COLO829 (cell line): ENCODE measurements at places on chromosomes 4 and X.

DNA sequence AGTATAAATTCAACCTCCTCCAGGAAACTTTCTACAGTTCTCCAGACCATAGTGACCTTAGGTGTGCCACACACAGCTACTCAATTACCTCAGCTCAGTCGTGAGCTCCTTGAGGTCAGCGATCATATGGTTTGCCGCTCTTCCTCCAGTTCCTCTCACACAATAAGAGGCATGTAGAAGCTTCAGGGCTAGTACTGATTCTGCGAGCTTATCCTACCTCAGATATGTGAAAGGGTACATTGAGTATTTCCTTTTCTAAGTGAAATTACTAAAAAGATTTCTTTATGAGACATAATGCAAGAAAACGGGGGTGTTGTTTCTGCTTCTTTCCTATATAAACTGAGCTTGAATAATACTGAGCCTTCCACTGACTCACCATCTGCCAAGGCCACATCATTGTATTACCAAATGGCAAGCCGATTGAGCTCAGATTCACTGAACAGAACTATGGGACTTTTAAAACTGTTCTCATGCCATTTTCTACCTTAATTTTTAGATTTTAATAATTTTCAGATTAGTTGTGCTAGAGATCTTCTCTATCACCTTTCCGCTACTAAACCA, 183.1 kb downstream of the HS6ST2 start:
- no peak for DNase-seq

DNA sequence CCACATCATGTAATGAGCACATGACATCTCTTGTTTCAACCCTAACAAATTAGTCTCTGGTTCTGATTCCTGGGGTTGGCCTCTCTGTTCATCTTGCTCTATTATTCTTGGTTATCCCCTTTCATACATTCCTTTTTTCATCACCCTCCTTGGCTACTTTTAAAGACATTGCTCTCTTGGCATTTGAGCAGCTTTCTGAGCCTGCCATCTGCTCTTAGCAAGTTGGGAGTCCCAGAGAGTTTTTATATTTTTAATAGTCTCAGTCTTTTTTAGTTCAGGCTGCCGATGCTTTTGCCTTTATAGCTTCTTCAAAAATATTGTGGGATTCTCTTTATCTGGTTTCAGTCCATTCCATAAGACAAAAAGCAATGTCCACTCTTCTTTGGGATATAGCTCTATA, 1270.9 kb downstream of the ADGRL3 start:
- no peak for DNase-seq

DNA sequence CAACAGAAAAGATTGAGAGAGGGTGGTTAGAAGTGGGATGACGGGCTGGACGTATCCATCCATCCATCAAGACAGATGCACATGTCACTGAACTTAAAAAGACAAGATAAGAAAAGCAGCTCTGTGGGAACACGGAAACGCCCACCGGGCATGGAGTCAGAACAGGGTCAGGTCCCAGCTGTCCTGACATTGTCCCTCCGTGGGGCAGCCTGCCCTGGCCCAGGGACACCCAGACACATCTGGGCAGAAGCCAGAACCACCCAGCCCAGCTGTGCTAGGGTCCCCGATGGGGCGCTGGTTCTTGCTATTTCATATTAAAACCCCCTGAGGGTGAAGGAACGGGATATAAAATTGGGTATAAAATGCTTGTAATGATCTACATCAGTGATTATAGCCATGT, 88.5 kb downstream of the PPP2R2C start:
- no peak for DNase-seq

- no peak for DNase-seq
Observed at GRCh38 chr4:7052923-7053715, 9.9 kb downstream of the TADA2B start.

DNA sequence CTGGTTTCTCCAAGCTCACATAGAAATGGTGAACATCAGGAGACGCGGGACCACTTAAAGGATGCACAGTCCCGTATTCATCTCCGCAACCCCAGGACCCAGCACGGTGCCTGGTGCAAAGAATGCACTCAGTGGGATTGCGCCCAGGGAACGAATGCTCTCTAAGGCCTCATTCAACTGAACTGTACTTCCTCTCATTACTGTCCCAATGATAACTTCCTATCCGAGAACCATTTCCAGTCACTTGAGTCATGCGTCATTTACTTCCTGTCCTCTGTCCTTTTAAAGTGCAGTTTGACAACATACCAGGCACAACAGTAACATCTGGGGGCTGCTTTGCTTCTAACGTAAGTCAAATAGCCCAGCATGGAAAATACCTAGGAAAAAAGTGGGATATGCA, 75.7 kb downstream of the RBM47 start:
- DNase-seq = no peak
